ENCODE measurements at places on chromosomes 13 and 19.

DNA sequence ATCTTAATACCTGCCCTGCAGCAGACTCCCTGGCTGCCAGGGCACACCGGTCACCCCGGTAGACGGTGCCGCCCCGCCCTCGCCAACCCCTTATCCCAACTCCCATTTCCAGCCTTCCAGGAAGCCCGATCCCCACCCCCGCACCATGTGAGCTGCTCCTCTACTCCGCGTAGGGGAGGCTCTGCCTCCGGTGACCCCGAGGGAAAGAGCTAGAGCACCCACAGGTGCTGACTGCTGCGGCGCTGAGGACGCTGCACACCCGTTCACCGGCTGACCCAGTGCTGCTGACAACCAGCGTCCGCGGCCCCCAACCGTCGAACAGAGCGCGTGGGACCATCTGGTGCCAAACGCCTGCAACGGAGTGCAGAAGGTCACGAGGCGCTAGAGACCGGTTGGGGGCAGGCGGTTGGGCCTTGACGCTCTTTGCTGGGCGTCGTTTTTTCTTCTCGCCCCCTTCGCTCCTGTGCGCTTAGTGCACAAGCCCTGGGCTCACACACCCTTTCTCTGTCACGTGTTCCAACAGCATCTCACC is 59.6 kb upstream of the ZNF599 start:
- no peak for DNase-seq

DNA sequence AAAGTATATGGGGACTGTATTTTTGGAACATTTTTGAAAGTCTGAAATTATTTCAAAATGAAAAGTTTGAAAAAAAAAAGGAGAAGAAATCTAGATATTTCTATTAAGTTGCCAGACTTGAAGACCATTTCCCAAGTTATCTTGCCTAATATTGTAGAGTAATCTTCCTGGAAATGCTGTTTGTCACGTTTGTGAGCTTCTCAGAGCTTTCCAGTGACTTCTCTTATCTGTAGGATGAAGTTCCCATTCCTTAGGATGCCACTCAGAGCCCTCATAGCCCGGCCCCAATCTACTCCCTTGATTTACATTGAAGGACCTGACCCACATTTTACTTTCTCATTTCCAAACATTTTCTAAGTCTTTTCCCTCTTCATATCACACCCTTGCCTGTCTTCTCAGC is 23.6 kb downstream of the CEACAM8 start:
- no peak for DNase-seq

- peak; percentile 1 for DNase-seq
Observed at GRCh38 chr13:47241446-47241845, 344.6 kb upstream of the HTR2A start.

DNA sequence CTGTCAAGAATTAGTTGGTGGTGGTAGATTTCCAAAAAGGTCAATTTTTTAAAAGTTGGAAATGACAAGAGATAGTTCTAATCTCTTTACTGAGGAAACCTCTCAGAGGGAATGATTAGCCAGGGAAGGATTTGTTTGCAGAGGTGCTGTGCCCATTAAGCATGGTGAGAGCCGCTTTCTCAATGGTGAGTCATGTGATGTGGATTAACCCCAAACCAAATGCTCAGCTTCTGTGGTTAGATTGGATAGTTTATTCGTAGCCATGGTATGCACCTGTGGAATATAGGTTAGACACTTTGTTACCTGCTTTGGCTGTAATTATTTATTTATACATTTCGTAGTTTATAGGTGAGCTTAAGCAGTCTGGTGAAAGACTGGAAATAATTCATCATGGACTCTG is 7.1 kb downstream of the HNRNPM start:
- DNase-seq = peak; percentile 30

DNA sequence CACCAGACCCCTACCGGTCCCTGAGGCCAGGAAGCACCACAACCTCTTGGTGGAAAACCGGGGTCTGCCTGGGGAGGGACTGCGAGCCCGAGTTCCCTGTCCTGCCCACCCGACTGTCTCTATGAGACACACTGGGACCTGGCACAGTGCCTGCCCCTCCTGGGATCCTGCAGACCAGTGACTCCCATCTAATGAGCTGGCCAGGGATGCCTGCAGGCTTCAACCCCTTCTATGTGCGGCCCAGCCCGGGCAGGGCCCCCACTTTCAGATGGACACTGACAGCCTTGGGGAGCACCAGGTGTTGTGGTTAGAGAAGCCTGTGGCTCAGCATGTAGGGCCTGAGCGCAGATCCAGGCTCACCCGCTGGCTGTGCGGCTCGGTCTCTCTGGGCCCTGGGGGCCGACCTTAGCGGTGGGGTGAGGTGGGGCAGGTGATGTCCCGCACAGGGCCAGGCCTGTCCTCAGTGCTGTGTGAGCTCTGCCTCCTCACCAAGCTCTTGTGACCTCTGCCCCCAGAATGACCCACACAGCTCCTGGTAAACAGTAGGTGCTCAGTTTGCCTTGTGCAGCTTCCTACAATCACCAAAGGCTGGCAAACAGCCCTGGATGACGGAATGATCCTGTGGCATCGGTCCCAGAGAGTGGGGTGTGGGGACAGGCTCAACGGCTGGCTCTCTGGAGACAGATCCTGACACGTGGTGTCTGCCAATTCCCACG is 17.9 kb upstream of the CACTIN start:
- DNase-seq = no peak

- no peak for DNase-seq
Observed at GRCh38 chr13:45784755-45785675, 66.5 kb downstream of the SIAH3 start.

DNA sequence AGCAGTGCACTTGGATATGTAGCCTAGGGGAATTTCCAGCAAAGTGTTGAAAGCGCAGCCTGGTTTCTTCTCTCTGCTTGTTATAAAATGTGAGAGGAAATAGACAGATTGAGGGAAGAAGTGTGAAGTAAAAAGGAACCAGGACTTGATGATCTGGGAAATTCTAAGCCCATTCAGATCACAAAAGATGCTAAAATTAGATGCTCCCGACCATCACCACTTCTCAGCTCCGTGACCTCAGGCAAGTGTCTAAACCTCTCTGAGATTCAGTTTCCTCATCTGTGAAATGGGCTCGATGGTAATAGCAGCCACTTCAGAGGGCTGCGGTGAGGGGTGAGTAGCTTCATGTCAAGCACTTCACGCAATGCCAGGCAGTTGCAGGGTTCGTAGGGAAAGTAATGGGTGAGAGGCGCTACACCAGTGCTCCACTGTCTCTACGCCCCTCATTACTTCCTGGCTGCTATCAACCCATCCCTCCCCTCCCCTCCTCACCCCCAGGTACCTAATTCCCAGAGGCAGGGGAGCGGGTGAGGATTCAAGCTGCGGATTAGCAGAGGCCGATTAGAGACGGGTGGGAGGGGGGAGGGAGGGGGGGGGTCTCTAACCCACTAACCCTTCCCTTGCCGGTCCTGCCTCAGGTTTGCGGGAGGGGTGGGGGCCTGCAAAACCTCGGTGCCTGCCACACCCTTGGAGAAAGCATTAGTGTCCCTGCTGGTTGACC is 9.0 kb upstream of the NFIC start:
- peak; percentile 26 for DNase-seq

GRCh38 chr19:4759388-4760284 is 31.9 kb upstream of the FEM1A start:
- peak; percentile 92 for DNase-seq

GRCh38 chr19:34428549-34429285 is 536 bp downstream of the UBA2 start:
- DNase-seq = peak; percentile 63

GRCh38 chr13:80251403-80251802 is 89.5 kb downstream of the SPRY2 start:
- peak; percentile 58 for DNase-seq

DNA sequence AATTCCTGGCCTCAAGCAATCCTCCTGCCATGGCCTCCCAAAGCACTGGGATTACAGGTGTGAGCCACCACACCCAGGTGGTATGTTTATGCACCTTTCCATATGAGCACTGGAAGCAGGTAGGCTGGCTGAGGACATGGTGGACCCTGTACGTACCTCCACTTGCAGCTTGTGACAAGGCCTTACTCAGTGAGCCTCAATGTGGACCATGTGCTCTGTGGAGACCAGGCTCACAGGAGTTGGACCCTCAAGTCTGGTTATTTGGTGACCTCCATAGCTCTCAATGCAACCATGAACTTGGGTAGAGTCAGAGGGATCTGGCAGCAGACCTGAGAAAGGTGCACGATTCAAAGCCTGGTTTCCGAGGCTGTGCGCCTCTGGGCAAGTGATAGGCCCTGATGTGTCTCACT is 5.5 kb downstream of the ACP4 start:
- DNase-seq = no peak

GRCh38 chr13:113883921-113884804 is 20.3 kb upstream of the GAS6 start:
- DNase-seq = no peak

DNA sequence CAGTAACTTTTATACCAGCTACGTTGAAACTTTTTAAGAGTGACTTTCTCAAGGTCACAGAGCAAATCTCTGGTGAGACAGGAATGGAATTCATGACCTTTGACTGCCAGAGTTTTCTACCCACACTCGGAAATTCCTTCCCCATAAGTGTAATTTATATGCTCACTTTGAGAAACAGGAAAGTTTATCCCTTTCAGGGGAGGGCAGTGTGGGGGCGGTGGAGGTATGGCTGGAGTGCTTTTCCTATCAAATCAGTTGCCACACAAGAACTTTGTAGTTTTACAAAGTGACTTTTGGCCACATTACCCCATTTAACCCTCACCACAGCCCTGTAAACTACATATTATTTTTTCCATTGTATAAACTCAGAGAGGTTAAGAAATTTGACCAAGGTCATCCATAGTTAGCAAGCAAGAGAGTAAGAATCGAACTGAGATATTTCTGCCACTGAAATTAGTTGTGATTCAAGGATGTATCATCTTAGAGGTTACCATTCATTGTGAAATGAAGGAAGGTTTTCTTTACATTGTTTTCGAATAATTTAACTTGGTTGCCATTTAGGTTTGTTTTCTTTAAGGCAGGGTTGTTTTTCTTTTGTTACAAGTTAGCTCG is 5.9 kb downstream of the KLF12 start:
- DNase-seq = no peak

DNA sequence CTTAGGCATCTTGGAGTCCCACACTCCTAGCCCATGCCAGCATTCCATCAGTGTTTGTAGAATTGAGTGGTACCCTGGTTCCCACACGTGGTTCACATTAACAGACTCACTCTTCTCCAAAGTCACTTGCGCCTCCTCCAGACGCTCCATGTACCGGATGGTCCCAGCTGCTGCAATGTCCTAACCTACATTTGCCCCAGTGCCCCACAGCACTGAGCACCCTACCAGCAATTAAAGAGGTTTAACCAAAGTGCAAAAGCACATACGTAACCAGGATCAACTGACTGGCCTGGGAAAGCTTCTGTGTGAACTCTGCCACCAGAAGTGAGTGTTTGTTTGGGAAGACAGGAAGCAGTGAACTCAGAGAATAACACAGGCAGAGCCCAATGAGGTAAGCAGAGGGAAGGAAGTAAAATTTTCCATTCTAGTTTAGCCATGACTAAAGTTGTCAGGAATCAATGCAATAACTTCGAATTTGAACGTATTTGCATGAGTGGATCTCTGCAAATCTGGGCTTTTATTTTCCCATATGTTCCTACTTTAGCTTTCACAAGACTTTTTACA is 7.3 kb upstream of the MEDAG start:
- no peak for DNase-seq
